COLO829 (cell line): ENCODE measurements at places on chromosomes 3 and 15.
A peak's percentile ranks its signal among the peaks of the same experiment; 100 is the strongest.

GRCh38 chr15:40850576-40851112 lies 6.8 kb downstream of the SPINT1 start:
- DNase-seq, result no peak

DNA sequence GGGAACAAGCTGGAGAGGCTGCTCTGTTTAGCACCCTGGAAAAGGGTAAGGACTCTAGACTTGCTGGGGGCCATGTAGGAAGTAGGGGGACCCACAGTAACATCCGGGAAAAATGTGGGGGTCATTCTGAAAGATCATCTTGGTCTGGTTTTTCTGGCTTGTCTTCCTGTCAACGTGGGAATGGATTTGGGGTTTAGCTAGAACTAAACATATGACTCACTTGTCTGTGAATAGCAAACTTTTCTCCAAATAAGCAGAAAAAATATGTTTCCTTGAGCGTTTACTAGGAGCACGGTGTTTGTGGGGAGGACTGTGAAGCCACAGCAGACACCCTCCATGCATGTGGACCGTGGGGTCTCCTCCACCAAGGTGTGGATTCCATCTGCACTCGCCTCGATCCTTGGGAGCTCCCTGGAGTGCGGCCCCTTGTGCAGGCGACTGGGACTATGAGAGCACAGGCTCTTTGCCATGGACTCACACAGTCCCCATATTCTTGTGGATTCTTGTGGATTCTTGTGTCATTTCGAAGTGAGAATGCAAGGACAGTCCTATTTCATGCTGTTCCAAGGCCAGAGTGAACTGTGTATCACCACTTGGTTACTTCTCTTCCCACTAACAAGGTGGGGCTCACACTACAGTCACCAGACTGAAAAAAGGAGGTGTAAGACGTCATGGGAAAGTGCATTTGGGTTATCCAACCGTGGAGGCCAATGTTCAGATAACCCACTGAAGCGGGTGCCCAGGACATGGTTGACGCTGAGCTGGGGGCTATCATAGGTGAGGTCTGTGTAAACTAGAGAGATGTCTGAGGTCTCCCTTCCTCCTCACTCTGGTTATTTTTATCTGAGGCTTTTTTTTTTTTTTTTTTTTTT lies 25.5 kb downstream of the PGPEP1L start:
- no peak for DNase-seq

DNA sequence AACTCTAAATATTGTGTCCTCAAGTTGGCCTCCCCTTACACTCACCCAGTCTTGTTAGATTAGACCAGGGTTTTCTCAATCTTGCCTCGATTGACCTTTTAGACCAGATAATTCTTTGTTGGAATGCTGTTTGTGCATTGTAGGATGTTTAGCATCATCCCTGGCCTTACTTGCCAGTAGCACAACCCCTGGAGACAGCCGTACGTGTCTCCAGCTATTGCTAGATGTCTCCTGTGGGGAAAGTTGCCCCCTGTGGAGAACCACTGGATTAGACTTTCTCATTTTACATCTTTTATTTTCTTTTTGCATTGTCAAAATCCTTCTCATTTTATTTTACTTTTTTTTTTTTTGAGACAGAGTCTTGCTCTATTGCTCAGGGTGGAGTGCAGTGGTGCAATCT lies 2.2 kb downstream of the WDR6 start:
- DNase-seq, result no peak

- no peak for DNase-seq
These were observed 52.0 kb upstream of the RYK start for GRCh38 chr3:134302674-134303073.

DNA sequence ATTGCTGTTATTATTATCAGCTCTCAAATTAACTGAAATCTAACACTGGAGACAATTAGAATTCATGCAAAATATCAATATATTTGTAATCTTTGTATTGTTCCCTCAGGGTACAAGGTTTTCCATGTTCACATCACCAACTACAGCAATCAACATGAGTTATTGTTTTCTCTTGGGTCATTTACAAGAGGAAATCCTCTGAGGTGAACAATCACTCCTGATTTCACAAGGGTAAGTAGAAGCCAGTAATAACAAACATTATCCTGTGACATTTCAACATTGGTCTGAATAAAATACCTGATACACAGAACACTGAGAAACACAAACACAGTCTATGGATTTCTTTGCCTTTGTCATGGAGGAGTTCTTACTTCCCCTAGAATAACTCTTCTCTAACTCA lies 174.0 kb downstream of the SUCNR1 start:
- no peak for DNase-seq

- DNase-seq, result peak; percentile 81
These were observed 54.8 kb downstream of the ZBTB20 start for GRCh38 chr3:115092220-115092791.

DNA sequence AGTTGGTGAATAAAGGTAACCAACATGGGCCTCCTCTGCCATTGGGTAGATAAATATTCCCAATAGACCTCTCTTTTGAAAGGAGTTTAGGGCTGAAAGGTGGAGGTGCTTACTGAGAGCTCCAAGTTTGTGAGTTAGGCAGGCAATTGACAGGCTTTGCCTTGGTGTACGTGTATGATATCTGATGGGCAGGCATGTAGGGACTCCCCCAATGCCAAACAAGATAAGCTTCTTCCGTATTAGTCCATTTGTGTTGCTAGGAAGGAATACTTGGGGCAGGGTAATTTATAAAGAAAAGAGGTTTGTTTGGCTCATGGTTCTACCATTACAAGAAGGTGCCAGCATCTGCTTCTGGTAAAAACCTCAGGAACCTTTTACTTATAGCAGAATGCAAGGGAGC lies 160.7 kb upstream of the EIF1B start:
- no peak for DNase-seq

- DNase-seq, result no peak
These were observed 101.4 kb upstream of the TRPM1 start for GRCh38 chr15:31202953-31203352.

GRCh38 chr15:88897456-88898194 lies 2.3 kb upstream of the HAPLN3 start:
- peak; percentile 86 for DNase-seq

- no peak for DNase-seq
These were observed 405.2 kb downstream of the NR2F2 start for GRCh38 chr15:96735632-96736240.

GRCh38 chr3:13881536-13882410 lies 1.9 kb upstream of the WNT7A start:
- no peak for DNase-seq

GRCh38 chr3:133459400-133459799 lies 59.5 kb downstream of the BFSP2 start:
- DNase-seq, result no peak

DNA sequence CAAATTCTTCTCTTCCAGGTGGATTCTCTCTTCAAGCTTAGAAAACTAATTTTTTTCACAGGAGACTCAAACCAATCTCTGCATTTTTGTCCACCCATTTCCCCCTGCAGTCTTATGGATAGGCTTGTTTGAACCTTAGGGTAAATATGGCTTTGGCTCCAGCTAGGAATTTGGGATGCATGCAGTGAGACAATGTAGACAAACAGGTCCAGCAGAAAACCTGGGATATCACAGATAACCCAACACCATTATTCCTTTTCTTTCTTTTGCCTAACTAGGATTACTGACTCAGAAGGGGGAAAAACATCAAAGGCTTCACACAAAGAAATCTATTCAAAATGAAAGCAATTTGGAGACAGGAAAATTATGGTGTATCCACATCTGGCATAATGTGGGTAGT lies 11.2 kb upstream of the SEMA5B start:
- DNase-seq, result no peak

GRCh38 chr3:159757341-159758060 lies 231.1 kb upstream of the IL12A start:
- no peak for DNase-seq

GRCh38 chr3:58800940-58801339 lies 134.4 kb upstream of the FAM3D start:
- DNase-seq, result no peak

GRCh38 chr15:77107068-77107467 lies 36.2 kb upstream of the TSPAN3 start:
- DNase-seq, result no peak

DNA sequence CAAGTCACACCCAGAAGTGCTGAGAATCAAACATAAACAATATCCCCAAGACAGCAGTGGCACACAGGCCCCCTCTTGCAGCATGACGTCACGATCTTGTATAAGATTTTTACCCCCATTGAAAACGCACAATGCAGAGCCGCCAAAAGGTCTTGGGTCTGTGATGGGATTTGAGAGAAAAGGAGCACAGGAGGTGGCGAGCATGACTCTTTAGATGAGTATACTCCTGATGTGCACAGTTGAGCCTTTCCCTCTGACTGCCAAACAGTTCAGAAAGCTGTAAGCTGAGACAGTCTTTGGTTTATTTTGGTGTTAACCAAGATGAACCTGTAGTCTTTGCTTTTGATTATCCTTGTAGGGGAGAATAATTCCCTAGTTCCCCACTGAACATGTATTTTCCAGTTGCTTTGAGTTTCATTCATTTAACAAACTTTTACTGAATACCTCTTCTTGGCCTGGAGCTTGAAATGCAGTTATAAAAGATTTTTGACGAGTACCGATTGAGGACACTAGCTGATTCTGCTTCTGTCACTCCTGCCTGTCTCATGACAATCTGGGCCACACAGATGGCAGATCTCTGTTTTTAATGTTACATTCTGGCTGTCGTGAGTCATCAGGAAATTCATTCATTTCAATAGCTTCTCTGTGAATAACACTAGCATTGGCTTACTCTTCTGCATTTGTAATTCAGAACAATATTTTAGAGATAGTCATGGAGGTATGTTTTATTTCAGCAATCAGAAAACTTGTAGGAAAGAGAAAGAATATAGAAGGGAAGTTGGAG lies 28.9 kb downstream of the CFAP91 start:
- DNase-seq, result peak; percentile 88

DNA sequence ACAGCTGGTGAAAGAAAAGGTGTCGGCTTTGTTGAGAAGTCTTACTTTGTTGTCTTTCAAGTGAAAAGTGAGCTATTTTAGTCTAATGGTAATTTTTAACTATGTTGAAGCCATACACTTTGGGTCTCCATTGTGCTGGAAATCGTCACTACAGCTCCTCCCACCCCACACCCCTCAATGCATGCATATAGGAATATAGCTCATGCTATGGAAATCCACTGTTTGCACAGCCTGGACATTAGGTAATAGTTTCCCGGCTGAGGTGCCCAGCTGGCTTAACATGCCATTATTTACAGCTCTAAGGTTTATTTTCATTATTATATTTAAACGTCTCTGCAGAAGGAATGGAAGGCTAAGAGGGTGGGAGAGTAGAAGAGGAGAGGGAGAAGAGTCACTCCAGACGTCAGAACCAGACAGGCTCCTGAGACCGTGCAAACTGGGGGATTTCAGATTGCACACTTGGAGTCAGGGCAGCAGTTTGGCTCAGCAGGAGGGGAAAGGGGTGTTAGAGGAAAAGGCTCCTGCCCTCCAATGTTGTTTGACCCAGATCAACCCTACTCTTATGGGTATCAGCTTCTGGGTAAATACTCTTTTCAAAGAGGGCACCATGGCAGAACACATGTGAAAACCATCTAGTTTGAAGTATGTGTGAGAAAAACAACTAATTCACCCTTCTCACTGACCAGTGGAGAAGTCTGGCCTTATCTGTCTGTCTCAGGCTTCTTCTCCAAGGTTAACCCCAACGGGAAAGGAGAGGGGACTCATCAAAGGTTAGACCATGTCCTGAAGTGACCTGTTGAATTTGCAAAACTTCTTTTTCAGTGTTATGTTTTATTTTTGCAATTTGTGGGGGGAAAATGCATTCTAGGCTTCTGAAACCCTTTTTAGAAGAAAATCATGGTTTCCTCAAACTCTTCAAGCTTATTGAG lies 218.7 kb upstream of the CTDSPL start:
- DNase-seq, result no peak

DNA sequence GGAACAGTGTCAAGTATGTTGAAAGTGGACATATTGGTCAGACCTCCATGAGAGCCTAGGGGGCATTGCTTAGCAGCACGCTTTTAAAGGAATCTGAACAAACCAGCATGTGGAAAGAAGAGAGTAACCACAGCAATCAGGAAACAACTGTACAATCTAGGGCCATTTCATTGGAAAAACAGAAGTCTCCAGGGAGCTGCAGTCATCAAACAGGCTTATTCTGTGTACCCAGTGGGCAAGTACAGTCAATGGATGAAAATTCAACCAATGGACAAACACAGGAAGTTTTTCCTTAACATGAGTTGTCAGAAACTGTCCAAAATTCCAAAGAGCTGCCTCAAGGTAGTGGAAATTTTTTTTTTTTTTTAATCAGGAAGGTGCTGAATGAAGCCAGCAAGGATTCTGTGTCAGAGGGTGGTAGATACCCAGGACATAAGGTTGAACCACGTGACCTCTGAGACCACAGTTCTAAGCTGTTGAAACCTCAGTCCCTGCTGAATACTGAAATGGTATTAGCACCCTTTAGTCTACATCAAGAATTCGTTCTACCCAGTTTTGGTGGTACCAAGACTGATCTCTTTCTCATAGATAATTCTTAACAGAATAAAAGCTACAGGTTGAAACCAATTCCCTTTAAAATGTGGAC lies 4.4 kb upstream of the DLG1 start:
- no peak for DNase-seq

DNA sequence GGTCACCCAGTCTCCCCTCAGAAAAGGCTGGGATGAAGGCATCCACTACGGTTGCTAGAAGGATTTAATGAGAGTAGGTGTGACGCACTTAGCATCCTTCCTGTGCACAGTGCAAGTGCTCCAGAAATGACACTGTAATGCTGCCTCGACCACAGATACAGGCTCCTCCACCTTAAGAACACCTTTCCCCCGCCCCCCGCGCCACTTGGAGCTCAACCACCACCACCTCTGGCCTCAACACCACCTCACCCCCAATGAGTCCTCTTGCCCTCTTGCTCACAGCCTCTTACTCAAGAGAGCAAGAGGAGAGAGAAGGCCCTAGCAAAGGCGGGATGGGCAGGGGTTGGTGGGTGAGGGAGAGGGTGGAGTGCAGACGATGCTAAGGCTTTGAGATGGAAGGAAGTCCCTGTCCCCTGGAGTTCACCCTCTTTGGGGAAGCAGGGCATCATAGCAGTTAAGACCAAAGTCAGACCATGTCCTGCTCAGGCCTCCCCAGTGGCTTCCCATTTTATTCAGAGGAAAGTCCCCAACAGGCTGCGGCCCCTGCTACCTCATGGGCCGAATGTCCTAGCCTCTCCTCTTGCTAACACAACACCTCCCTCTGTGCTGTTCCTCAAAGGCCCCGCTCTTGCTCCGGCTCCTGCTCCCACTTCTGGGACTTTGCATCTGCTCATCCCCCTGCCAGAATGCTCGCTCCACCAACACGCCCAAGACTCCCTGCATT lies 8.3 kb downstream of the STARD5 start:
- no peak for DNase-seq

GRCh38 chr3:12961697-12962036 lies 111.6 kb downstream of the IQSEC1 start:
- DNase-seq, result no peak

- DNase-seq, result no peak
These were observed 36.5 kb downstream of the HCN4 start for GRCh38 chr15:73331991-73332925.

- DNase-seq, result no peak
These were observed 108.2 kb downstream of the LRRK1 start for GRCh38 chr15:101027273-101027901.

GRCh38 chr3:193662757-193663322 lies 69.8 kb downstream of the OPA1 start:
- no peak for DNase-seq
